GM04503 (cell line): ENCODE measurements at places on chromosomes 4 and X.

DNA sequence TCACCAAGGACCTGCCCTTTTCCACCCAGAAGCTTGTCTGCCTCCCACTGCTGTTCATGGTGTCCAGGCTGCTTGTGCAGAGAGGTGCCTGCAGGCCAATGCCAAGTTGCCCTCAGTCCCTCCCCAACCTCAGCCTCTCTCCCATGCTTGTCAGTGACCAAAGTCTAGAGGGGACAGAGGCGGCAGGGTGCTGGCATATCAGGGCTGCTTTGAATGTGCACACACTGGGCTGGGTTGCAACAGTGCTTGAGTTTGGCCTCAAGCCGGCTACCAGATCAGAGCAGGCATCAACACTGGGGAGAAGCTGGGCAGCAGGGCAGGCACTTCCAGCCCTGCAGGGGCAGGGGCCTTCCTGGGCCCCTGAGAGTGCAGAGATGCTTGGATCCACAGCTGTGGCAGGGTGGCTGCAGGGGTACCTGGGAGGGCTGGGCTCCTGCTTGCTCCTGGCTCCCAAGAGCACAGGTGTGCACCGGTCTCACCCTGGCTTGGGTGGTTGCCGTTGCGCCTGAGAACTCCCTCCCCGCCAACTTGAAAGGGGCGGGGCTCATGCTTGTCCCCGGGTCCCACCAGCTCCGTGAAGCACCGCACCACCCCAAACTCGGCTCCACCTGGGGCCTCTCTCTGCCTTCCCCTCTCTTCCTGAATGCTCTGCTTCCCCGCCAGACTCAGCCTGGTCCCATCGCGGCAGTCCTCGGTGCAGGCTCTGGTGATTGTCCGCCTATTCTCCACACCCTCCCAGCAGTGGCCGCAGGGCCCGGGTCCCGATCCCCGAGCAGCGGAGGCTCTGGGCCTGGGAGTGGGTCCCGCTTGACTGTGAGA, 1681.9 kb upstream of the ADGRL3 start:
- DNase-seq: no peak

DNA sequence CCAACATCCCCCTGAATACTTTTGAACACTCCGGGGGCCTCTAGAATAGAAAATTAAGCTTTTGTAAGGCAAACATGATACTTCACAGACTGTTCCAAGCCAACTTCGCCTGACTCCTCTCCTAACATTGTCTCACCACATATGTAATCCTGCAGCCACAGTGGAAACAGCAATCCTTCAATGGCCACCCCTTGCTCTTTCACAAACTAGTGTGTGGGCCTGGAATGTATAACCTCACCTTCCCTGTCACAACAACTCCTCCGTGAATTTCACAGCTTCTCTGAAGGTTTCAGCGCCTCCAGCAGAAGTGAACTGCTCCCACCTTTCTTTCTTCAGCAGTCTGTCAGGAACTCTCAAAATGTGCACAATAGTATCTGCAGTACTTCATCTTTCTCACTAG, 185.1 kb downstream of the ADGRL3 start:
- no peak for DNase-seq

GRCh38 chr4:48699475-48699874, 80.6 kb downstream of the FRYL start:
- no peak for DNase-seq

GRCh38 chrX:113421432-113421831, 580.8 kb upstream of the AMOT start:
- no peak for DNase-seq

- peak; percentile 81 for DNase-seq
Measured at GRCh38 chr4:150302553-150302952, 224.3 kb downstream of the DCLK2 start.

GRCh38 chrX:139815771-139816170, 107.8 kb upstream of the MCF2 start:
- DNase-seq: no peak

- no peak for DNase-seq
Measured at GRCh38 chr4:123651066-123651465, 254.5 kb downstream of the SPRY1 start.

DNA sequence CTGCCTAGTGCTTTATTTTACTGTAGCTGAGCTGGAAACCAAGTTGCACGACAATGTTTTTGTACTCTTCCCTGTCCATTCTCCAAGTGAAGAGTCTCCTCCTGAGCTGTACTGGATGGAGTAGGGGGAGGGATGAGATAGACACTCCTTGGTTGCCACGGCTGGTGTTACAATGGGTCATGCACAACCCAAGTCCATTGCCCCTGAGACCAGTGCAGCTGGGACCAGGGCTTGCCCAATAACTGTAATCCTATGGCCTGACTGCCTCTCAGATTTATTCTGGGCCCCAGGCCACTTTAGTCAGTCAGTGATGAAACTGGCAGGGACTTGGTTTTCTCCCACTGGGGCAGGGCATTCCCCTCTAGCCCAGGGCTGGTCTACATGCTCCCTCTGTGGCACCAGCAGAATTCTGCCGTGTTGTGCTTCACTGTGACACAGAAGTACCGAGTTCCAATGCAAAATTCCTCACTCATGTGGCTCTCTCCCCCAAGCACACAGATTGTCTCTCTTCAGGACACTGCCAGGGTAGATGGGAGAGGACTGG, 203.3 kb upstream of the PCDH18 start:
- DNase-seq: no peak

DNA sequence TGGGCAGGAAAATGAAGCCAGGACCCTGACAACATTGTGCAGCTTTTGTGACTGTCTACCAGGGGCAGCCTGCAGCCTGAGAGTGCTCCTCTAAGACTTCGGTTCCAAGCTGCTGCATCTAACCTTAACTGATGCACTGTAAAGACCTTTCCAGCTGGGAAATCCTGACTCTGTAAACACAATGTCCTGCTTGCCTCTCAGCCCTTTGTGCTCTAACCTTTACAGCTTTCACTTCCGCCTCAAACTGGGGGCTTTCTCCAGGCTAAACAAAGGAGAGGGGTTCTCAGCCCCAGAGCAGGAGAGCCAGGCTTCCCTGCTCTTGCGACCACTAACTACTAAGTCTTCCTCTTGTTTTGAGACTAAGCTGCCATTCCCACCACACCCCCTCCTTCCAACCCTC, 19.3 kb upstream of the RASL11B start:
- no peak for DNase-seq

- no peak for DNase-seq
Measured at GRCh38 chrX:77962068-77962902, 7.2 kb downstream of the PGAM4 start.

GRCh38 chrX:11269996-11270395, 23.2 kb upstream of the AMELX start:
- no peak for DNase-seq

DNA sequence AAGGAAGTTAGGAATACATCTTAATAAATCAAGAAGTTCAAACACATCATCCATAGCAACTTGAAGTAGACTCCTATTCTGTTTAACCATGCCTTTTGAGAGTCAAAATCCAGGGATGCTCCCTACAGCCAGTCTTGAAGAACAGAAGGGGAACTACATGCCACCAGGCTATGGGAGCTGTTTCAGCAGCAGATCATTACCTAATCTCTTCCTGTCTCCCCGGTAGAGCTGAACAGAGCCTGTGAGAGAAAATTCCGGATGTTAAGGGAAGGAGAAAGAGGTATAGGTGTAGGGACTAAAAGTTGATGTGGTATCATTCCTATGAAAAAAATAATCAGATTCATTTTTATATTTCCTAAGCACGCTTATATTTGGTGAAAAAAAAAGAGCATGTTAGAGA, 352.2 kb downstream of the SPRY1 start:
- no peak for DNase-seq

DNA sequence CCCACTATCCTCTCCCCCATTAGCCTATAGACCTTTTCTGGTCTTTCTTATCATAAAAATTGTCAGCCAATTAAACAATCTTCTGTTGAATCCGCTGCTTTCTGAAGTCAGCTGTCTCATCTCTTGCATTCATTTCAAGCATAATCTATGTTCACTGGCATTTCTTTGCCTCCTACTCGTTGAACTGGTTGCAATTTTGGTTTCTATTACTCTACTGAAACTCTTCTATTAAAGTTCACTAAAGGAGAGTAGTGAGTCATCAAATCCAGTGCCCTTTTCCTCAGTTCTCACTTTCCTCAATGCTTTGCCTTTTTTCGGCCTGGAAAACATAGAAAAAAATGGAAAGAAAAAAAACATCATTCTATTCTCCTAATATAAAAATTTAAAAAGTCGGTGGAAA, 23.9 kb upstream of the CXCL13 start:
- DNase-seq: no peak

GRCh38 chrX:119118780-119119395, 8.7 kb downstream of the KIAA1210 start:
- no peak for DNase-seq

GRCh38 chr4:70062000-70062399, 11.8 kb downstream of the HTN1 start:
- DNase-seq: no peak

DNA sequence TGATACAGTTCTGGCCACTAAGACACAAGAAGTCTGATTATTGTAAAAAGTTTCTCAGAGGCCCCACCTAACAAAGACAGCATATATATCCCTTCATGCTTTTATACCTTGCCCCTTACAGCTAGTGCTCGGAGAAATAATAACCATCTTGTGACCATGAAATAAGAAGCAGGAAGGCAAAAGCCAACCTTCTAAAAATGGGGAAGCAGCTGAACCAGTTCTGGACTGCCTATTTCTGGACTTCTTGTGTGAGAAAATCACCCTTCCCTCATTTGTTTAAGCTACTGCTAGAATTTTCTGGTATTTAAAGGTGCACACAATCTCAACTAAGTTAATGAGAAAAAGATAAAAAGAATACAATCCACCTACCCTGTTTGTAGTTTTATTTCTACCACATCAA, 87.5 kb downstream of the CNOT6L start:
- DNase-seq: no peak

- no peak for DNase-seq
Measured at GRCh38 chrX:13009273-13009672, 34.4 kb downstream of the TMSB4X start.

DNA sequence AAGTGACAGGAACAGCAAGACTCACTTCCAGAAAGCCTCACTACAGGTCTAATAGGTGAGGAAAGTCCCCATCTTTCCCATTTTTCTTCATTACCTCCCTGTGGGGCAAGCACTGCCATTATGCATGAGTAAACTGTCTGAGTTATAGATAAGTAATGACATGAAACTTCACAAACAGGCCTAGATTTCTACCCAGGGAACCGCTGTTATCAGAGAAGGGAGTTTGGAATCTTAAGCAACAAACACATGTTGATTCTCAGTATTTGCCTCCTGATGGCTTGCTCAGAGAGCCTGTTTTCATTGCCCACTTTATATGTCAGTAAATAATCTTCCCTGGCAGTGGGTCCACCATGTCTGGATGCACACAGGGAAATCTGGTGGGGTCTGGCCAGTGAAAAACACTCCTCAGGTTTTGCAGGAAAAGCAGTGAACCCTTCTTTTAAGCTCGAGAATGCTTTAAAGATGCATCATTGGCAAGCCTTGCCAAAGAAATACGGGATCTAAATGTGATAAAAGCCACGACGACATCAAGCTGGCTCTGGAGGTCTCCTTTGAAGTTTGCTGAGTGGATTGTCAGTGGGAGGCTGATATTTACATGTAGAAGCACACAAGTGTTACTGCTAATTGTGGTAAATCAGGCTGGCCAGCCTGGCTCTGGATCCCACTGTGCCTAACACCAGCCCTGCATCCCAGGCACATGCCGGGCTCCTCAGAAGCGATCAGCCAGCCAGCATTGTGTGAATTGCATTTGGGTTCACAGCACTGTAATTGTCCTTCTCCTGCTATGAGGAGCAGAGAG, 25.2 kb downstream of the PDGFRA start:
- DNase-seq: no peak

- DNase-seq: no peak
Measured at GRCh38 chr4:146507632-146508031, 14.1 kb downstream of the SLC10A7 start.

GRCh38 chr4:15469402-15470127, at the start of gene CC2D2A:
CC2D2A (plus strand) TSS chr4:15469882; CDS start chr4:15475933, 6,051 bp downstream.
- no peak for DNase-seq

DNA sequence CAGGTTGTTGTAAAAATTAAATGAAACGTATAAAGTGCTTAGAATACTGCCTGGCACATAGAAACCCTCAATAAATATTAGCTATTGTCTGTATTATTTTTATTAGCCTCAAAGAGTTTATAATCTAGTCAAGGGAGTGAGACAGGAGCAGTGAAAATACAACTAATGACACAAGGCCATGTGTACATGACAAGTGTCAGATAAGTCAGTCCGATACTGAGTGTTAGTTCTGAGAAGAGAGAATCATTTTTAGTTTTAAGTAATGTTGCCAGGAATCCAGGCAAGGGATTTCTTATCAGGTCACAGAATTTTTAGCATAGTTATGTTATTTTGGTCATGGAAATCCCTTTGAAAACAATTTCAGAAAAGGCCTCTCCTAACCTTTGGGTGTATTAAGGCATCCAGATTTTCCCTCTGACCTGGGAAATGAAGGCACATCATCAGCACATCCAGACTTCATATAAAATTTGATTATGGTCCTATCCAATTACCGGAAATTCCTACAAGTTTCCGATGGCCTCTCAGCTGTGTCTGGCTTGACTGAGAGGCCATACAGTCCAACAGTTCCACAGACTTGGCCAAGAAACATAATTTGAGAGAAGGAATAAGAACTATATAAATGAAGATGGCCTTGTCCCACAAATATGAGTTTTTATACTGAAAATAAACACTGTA, 35.7 kb downstream of the PPARGC1A start:
- DNase-seq: no peak

DNA sequence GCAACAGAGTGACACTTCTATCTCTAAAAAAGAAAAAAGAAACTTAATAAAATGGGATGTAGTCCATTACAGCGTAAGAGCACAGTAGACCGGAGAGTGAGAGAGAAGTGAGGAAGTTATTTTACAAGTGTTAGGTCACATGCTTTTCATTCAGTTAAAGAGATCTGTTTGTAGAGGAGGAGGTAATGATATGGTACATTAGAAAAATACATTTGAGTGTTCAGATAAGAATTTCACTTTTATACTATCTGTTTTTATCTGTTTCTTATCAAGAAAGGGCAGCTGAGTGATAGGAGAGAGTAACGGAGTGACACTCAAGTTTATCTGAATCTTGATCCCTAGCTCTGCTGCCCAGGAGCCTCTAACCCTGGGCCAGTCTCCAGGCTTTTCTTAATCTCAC, 38.9 kb downstream of the FNIP2 start:
- DNase-seq: no peak

GRCh38 chrX:50618788-50619558, 148.3 kb upstream of the DGKK start:
- DNase-seq: no peak

GRCh38 chr4:119715490-119716445, 87.2 kb upstream of the PDE5A start:
- DNase-seq: no peak

GRCh38 chr4:168832763-168833575, 177.1 kb downstream of the CBR4 start:
- DNase-seq: no peak

GRCh38 chr4:129322920-129323319, 227.0 kb downstream of the C4orf33 start:
- no peak for DNase-seq

- no peak for DNase-seq
Measured at GRCh38 chr4:181948839-181949382, 294.3 kb upstream of the TENM3 start.

- DNase-seq: no peak
Measured at GRCh38 chr4:127630152-127630551, 2.6 kb upstream of the INTU start.

- no peak for DNase-seq
Measured at GRCh38 chr4:63063760-63064159, 1345.5 kb downstream of the TECRL start.

GRCh38 chrX:133921764-133922389, 63.5 kb downstream of the GPC3 start:
- DNase-seq: no peak

GRCh38 chrX:13752141-13752540, 17.6 kb downstream of the OFD1 start:
- no peak for DNase-seq

- DNase-seq: no peak
Measured at GRCh38 chrX:10932842-10933440, 178.2 kb upstream of the HCCS start.
